Activated CD8-positive, alpha-beta memory T cell treated with anti-CD3 and anti-CD28 coated beads for 1 hour (primary cell): ENCODE measurements at places on chromosomes 2 and 18.

GRCh38 chr2:132804051-132804450 is 134.0 kb upstream of the LYPD1 start:
- DNase-seq: no peak

DNA sequence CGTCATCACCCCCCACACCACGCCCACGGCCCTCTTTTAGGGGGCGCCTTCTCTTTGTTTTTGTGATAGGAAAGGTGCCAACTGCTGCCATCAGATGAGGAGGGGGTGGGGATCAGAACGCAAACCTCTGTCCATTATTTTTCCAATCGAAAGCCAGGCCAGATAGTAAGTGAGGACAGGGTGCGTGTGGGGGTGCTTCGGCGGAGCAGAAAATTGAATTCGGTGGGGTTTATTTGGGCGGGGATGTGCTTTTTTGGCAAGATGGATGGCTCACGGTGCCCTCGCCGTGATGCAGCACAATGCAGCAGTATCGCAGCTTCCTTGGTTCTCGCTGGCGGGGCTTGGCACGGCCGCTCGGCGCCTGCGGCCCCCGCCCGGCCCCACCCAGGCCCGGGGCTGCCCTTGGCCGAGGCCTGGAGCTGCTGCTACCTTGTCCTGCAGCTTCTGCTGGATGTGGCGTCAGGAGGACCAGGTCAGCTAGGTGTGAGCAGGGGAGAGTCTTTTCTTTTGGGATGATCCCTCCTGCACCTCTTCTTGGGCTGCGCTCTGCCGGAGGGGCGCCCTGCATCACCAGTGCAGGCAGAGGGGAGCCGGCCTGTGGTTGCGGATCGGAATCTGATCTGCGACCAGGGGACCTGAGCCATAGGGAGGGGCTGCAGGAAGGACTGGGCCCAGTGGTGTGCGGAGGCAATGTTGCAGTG is 1.3 kb downstream of the SPTBN1 start:
- DNase-seq: no peak

DNA sequence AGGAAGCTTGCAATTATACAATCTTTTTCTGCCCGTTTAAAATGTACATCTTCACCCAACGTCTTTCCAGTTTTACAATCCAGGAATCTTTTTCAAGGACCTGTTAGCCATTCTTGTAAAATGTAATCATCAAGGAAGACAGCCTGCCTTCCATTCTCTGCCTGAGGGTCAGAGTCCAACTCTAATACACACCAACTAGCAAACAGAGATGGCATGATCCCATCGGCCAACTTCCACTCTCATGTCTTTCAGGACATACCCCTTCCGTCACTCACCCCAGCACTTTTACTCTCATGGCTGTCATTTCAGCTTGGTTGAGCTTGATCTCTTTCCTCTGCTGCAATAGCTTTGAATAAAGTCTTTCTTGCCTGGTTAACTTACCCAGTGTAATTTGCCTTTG is 172.5 kb upstream of the NETO1 start:
- no peak for DNase-seq

DNA sequence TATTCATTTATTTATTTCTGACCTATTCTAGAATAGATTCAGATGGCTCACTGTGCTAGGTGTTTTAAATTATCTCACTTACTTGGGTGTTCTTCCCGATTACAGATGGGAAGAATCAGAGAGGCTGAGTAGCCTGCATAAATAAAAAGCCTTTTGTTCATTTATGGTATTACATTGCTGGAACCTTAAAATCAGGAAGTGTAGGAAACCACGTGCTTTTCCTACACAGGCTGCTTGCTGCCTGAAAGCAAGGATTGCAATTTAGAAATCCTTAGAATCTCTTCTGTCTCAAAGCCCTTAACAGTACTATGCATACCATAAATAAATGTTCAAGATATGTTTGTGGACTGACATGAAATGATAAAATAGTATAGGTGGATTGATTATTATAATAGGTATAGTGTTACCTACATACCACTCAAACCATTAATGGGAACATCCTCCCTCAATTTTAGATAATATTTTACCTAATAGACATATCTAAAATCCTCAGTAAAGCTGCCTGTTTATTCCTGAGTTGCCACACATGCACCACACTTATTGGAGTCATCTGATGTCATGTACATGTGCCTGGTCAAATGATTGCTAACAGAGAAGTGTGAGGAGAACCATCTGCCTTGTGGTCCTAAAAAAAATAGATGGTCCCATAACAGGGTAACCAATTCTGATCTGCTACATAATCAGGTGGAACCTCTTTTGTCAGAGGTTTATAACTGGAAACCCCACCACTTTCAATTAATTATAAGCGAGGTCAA is 73.5 kb upstream of the C2orf15 start:
- no peak for DNase-seq

DNA sequence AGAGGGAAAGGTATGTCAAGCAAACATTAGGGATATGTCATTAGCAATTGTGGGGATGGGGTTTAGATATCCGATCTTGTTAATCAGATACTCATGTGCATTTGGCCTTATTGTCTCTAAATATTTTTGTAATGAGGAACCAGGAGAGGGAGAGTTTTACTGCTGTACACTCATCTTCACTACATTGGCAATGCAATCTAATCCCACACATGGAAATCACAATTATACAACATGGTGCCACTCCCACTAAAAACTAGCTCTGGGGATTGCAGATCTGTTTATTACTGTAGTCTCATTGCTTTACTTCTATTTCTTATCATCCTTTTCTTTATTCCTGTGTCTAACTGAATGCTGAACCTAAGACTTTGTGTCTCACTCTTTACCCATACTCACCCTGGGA is 39.6 kb upstream of the KCNJ3 start:
- DNase-seq: no peak

DNA sequence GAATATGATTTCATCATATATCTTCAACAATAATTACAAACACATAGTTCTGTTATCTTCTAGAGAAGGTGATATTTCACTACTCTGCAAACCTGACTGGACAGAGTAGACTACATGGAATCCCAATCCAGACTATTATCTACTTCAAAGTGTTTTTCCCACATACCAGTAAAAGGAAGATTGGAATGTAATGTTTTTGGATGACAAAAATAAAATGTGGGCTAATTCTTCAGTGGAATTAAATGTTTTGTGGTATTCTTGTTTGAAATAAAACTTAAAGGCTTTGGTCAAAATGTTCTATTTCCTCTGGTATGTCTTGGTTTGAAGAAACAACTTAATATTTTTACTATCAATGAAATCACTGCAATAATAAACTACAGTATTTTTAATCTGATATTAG is 22.1 kb downstream of the COL5A2 start:
- DNase-seq: no peak

- DNase-seq: no peak
Observed at GRCh38 chr2:142422769-142423168, 292.0 kb upstream of the LRP1B start.

DNA sequence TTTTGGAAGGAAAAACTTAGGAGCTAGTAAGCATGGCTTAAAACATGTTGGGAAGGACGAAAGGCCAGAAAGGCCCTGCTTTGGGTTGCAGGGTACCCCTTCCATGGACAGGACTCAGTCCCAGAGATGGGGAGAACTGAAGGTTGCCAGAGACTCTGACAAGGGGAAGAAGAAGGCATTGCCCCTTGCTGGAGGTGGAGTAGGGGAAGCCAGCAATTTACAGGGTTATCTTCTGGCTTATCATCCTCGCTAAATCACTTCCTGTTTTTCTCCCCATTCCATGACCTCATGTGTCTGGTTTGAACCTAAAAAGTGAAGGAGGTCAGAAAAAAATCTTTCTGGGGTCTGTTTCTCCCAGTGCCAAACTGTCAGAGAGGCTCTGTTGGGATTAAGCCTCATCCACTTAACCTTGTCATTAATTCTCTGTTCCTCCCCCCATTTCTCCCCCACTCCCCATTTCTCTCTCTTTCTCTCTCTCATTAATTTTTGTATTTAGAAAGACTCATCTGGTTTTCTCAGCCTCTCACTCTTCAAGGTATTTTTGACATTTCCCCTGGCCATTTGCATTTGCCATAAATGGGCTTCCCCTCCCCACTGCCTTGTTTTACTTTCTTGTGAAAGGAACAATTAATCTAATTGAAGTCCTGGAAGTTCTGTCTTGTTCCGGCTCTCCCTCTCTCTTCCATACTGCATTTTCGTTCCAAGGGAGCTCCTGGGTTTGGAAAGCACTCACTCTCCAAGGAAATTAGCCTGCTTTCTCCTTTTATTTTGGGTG is 17.4 kb downstream of the NRP2 start:
- DNase-seq: no peak

- DNase-seq: no peak
Observed at GRCh38 chr2:36165132-36165531, 190.4 kb upstream of the CRIM1 start.

GRCh38 chr2:163828771-163829170 is 93.0 kb upstream of the FIGN start:
- no peak for DNase-seq

GRCh38 chr2:225400546-225401400 is 1.3 kb downstream of the NYAP2 start:
- no peak for DNase-seq

- DNase-seq: no peak
Observed at GRCh38 chr2:37011130-37011529, 44.8 kb upstream of the STRN start.

DNA sequence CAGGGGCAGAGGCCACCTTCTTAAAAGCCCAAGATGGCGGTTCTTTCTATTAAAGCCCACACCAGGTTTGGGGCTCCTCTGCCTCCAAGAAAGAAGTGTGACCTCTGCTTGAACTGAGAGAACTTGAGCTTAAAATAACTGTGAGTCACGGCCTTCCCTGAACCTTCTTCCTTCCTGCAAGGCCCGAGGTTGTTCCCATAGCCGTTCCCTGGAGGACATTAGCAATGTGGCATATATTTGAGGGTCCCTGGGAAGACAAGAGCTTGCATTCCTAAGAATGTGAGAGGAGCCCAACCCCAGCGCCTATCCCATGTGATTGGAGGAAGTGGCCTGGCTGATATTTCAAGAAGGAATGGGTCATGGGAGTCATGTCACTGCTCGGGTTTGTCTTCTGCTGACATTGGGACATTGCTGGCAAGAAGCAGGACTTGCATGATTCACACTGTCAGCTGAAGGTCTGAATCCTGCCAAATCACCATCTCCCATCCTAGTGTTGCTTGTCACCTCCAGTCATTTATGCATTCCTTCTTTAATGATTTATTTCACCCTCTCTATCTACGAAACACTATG is 168.1 kb downstream of the TRIB2 start:
- no peak for DNase-seq

DNA sequence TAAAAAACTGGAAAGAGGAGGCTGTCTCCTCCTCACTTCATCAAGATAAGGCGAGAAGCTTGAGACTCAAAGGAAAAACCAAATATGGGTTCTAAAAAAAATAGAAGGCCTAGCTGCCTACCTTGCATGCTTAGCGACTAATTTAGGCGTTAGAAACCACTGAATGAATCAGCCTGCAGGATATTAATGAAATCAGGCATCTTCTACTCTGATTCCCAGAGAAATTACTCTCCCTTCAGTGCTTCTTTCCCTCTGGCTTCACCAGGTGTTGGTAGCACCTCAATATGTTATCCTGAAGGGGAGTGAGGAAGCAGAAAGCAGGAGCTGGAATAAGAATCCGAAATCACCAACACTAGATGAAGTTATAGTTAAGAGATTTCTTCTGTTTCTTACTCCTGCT is 749.8 kb upstream of the NRXN1 start:
- DNase-seq: no peak

- DNase-seq: no peak
Observed at GRCh38 chr2:235384624-235385023, 109.2 kb upstream of the AGAP1 start.

- no peak for DNase-seq
Observed at GRCh38 chr2:101524806-101525430, 50.0 kb upstream of the RFX8 start.

DNA sequence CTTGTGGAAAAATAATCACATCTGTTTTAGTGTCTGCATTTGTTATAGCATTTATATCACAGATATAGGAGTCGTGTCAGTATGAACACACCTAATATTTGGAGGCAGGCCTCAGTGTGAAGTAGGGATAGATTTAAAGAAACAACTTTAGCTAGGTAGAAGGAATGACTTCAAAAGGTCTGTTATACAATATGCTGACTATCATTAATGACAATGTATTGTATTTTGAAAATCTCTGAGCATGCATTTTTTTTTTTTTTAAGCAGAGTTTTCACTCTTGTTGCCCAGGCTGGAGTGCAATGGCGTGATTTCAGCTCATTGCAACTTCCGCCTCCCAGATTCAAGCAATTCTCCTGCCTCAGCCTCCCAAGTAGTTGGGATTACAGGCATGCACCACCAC is 248.3 kb downstream of the EN1 start:
- no peak for DNase-seq

DNA sequence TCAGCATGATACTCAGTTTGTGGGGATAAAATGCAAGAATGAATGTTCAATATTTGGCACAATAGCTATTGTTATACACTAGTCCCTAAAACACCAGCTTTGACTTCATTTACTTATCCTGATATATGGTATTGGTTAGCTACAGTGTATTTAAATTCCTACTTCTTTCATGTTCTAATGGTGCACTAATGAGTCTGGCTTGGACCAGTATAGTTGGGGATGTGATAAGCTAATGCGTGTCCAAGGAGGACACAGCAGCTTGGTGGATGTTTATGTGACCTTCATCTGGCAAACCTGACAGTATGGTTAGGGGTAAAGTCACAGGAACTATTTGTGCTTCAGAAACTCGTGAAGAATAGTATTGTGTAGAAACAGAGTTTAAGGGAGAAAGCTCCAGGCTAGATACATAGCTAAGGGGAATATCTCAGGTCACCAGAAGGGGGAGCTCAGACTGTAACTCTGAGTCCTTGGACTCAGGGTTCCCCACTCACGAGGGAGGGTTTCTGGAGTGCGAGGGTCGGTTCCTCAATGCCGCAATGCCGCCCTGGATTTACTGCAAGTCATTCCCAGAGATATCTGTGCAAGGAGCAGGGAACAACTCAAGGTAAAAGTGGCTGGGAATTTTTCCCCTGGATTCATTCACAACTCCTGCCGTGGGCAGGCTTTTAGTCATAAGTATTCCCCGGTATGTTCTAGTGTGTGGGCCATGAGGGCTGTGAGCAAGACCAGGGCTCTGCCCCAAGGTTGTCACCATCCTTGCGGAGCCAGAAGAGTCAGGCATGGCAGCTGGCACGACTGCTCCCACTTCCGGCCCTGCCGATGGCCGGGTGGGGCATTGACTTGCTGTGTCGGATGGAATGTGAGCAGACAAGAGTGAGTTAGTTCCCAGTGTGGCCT is 14.5 kb downstream of the IL1R2 start:
- no peak for DNase-seq

DNA sequence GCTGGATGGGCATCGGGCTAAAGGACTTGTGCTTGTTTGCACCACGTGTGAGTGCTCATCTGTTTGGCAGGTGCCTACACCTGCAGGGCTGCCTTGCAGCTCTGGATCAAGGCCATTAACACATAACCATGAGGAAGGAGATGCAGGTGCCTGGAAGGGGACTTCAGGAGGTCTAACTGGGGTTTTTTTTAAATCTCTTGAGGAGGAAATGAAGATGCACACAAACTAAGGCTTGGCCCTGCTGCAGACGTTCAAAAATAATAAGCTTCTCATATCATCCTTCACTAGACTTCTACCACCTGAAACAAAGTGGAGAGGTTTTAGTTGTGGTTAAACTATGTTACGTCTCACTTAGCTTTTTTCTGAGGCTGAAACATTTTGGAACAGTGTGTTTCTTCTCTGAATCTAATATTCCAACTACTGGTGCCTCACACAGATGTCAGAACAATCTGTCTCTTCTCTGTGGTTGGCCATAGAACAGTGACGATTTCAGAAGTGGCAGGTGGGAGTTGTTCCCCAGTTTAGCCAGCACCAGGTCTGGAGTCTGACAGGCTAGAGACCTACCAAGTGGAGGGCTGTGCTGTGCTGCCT is 36.5 kb downstream of the BCL2L11 start:
- no peak for DNase-seq
